ENCODE measurements at places on chromosomes 6 and 20.

- no peak for DNase-seq
Observed at GRCh38 chr6:105207524-105208269, 27.9 kb upstream of the POPDC3 start.

- DNase-seq = no peak
Observed at GRCh38 chr6:1461736-1462135, 72.4 kb downstream of the FOXF2 start.

- DNase-seq = no peak
Observed at GRCh38 chr6:4401408-4402368, 266.3 kb upstream of the ECI2 start.

DNA sequence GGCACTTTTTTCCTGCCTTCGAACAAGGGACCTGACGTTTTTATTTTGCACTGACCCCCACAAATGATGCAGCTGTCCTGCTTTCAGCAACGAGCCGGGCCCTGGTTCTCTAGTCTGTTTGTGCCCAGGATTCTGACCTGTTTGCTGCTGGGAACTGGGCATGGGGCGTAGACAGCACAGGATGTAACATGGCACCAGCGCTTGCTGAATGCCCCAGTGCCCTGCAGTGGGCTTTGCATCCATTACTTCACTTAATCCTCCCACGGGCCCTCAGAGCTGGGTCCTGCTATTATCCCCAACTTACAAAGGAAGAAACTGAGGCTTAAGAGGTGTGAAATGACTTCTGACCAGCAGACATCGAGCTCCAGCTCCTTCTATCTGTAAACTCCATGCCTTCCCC, 80.4 kb upstream of the PMEPA1 start:
- DNase-seq = no peak

GRCh38 chr6:82891076-82891475, 174.6 kb downstream of the UBE3D start:
- DNase-seq = no peak

DNA sequence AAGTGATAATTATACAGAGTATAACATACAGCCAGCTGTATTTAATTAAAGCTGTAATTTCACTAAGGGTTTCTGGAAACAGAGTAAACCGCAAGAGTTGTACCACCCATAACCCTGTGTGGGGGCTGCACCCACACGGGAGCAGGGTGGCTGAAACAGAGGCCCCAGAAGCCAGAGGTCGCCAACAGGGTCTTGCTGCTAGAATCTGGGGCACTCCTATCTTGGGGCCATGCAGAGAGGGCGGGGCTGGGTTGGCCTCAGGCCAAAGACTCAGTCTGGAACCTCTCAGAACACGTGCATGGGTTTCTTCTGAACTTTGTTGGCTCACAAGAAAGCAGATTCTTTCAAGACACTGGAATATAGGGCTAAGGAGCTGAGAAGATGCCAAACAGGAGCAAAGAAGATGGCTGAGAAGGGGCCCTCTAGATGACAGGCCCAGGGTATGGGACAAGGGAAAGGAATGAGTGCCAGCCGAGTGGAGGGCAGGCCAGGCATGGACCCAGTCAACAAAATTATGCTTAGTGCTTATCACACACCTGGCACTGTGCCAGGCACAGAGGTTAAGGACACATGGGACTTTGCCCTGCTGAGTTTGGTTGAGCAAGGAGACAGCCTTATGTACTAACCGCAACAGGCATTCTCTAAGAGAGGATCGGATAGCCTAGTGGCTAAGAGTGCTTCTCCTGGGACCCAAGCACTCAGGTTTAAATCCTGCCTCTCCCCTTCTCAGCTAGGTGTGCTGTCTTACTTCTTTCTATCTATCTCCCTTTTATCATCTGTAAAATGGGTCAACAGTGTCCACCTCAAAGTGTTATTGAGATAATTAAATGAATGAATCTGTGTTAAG, 96.6 kb upstream of the FOXP4 start:
- DNase-seq = peak; percentile 34

DNA sequence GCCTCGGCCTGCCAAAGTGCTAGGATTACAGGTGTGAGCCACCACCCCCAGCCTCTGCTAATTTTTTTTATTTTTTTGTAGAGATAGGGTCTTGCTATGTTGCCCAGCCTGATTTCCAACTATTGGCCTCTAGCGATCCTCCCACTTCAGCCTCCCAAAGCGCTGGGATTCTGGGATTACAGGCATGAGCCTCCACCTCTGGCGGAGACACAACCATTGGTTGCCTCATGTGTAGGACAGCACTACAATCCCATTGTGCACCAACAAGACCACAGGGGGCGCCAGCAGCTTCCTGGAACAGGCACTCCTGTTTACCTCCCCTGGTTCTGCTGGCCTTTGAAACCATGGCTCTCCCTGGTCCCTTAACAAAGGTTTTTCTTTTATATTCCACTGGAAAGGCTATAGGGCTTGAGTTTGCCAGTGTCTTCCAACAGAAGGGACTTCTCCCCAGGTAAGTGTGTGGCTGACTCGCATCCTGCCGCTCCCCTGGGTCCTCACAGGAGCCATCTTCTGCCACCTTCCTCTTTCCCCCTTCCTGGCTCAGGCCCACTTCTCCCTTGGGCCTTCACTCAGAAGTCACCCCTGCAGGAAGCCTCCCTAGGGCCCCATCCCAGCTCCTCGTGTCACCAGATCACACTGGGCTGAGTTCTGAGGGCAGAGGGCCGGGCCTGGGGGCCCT, 39.2 kb upstream of the TLDC2 start:
- peak; percentile 9 for DNase-seq

GRCh38 chr6:45781890-45782289, 233.8 kb downstream of the CLIC5 start:
- no peak for DNase-seq

GRCh38 chr6:169975286-169975685, 223.9 kb downstream of the ERMARD start:
- no peak for DNase-seq

DNA sequence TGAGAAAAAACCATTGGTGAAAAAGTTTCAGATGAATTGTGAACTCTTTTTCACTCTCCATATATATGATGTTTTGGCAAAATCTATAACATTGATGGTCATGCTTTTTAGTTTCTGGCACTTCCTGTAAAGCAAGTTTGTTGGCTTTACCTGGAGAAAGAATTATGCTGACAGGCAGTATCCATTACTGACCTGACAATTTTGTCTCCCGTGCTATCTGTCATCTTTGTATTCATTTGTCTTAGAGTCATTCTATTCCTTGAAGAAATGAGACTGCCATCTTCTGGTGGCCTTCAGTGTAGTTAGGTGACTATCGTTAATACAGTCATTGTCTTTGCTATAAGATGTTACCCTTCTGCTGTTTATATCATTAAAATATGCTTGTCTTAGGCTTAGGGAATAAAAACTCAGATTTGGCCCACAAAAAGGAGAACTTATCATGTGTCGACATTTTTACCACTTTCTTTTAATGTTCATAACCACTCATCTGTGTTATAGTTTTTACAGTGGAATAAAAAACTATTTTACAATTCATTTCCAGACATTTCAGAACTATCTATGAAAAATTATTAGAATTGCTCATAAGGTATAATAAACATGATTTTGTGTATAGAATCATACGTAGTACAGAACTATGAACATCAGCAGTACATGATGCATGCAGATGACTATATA, 707.0 kb downstream of the EPM2A start:
- peak; percentile 76 for DNase-seq

GRCh38 chr20:63119963-63120807, 95.7 kb downstream of the YTHDF1 start:
- DNase-seq = no peak

GRCh38 chr6:50716899-50717509, 3.7 kb downstream of the TFAP2D start:
- DNase-seq = no peak

GRCh38 chr6:90739802-90740201, 152.9 kb upstream of the MAP3K7 start:
- no peak for DNase-seq

- DNase-seq = peak; percentile 39
Observed at GRCh38 chr6:82270881-82271635, 23.5 kb upstream of the IBTK start.

GRCh38 chr6:56758120-56758519, 115.4 kb upstream of the DST start:
- no peak for DNase-seq

DNA sequence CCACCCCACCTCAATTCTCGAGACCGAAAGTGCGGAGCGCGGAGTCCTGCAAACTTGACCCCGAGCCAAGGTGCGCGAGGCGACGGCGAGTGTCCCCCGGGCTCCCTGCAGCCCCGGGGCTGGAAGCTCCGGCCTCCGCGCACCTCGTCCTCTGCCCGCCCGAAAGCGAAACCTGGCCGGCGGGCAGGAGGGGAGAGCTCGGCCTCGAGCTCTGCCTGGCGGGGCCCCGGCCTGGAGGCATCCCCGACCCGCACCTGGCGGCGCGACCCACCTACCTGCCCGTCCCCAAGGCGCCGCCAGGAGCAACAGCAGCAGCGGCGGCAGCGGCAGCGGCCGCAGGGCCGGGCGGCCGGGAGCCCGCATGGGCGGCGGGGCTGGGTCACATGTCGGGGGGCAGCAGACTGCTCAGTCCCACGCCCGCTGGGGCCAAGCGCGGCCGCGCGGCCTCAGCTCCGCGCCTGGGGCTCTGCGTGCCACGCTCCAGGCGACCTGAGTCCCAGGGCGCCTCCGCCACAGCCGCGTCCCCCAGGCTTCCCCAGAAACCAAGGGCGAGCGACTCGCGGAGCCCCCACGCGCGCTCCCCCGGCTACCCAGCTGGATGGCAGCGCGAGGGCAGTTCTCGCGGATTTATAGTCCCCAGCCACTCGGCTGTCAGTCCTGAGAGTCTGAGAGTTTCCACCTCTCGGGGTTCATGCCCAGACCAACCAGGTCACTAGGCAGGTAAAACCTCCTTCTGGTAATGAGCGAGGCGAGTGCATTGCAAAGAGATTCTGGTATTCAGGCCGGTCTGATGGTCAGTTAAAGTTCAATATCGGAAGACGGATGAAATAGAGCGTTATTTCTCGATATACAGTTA, at the start of gene IL20RA:
Gene IL20RA, minus strand, starts transcription at position 600 of the 856 bp plus-strand sequence. Its CDS starts 237 bp downstream, at position 363.
- DNase-seq = peak; percentile 94

DNA sequence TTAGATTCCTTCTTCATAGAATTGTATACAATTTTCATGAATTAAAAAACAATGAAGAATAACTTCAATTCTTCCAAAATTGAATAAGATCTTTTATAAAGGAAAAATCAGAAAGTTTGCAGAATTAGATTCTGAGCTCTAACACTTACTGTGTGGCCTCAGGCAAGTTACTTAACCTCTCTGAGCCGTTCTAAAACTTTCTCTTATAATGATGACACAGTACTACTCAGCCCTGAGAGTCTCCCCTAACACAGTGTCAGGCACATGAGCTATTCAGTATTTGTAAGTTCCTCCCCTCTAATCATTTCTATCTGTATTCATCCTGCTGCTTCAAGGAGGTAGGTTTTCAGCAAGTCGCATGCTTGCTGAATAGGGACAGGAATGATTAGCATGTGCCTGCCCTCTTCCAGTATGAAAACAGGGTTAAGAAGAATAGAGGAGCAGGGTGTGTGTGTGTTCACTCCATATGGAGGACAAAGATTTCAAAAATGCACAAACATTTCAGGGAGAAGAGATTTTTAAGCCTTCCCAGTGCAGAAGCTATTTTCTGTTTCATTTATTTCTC, 11.4 kb downstream of the ID4 start:
- DNase-seq = no peak

- no peak for DNase-seq
Observed at GRCh38 chr6:157024745-157025144, 247.6 kb downstream of the ARID1B start.

- DNase-seq = no peak
Observed at GRCh38 chr6:126761854-126762253, 356.6 kb upstream of the RSPO3 start.

DNA sequence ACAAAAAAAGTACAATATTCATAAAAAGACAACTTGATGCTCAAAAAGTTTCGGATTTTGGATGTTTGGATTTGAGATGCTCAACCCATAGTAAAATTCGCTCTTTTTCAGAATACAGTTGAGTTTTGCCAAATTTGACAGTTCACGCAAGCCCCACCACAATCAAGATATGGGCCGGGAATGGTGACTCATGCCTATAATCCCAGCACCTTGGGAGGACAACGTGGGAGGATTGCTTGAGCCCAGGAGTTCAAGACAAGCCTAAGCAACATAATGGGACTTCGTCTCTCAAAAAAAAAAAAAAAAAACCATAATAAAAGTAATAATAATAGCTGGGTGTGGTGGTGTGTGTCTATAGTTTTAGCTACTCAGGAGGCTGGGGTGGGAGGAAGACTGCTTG, 51.3 kb downstream of the PHF20 start:
- no peak for DNase-seq

DNA sequence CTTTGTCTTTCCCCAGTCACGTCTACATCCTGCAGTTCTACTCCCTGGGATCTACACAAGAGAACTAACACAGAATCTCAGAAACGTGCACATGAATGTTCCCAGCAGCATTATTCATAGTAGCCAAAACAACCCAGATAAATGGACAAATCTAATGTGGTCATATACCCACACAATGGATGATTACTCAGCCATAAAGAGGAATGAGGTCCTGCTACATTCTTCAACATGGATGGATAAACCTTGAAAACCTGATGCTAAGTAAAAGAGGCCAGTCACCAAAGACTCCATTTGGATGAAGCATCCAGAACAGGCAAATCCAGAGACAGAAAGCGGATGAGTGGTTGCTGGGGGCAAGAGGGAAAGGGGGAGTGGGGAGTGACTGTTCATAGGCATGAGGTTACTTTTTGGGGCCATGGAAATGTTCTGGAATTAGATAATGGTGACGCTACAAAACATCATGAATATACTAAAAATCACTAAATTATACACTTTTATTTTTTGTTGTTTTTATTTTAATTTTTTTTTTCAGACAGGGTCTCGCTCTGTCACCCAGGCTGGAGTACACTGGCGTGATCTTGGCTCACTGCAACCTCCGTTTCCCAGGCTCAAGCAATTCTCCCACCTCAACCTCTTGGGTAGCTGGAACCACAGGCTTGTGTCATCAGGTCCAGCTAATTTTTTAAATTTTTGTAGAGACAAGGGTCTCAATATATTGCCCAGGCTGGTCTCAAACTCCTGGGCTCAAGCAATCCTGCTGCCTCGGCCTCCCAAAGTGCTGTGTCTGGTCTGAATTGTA, 50.8 kb upstream of the DSN1 start:
- no peak for DNase-seq

DNA sequence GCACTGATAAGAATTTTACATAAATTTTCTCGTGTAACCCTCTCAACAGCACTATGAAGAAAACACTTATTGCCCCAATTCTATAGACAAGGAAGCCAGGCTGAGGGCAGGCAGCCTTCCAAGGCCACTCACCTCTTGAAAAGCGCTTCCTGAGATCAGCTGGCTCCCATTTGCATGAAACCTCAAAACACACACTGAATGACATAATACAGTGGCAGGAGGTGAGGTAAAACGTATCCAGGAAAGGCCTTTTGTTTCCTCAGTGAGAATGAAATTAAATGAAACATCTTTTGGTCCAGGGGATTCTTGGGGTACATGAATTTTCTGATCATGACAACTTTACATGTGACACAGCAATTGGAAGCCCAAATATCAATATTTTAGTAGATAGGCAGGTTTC, 112.5 kb downstream of the WDR27 start:
- DNase-seq = no peak

GRCh38 chr6:111723412-111723970, 117.8 kb upstream of the TRAF3IP2 start:
- no peak for DNase-seq
